ENCODE measurements at places on chromosomes 1 and 21.
A peak's percentile ranks its signal among the peaks of the same experiment; 100 is the strongest.

DNA sequence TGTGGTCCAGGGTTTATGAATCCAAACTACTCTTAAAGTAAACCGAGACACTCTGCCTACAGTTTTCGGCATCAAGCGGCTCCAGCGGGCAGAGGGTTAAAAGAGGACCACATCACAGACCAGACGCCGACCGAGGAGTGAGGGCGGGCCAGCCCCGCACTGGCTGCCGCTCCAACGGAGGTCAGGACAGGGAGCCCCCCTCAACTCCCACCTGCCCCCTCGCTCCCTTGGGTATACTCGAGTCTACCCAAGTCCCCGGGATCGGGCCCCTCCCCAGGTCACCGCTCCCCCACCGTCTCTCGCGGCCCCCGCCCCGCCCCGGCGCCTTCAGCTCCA is 312 bp downstream of the ARNT start:
- no peak for DNase-seq

- no peak for DNase-seq
Observed at GRCh38 chr1:174982971-174983689, 16.6 kb upstream of the CACYBP start.

- no peak for DNase-seq
Observed at GRCh38 chr1:198523182-198523950, 17.1 kb downstream of the ATP6V1G3 start.

DNA sequence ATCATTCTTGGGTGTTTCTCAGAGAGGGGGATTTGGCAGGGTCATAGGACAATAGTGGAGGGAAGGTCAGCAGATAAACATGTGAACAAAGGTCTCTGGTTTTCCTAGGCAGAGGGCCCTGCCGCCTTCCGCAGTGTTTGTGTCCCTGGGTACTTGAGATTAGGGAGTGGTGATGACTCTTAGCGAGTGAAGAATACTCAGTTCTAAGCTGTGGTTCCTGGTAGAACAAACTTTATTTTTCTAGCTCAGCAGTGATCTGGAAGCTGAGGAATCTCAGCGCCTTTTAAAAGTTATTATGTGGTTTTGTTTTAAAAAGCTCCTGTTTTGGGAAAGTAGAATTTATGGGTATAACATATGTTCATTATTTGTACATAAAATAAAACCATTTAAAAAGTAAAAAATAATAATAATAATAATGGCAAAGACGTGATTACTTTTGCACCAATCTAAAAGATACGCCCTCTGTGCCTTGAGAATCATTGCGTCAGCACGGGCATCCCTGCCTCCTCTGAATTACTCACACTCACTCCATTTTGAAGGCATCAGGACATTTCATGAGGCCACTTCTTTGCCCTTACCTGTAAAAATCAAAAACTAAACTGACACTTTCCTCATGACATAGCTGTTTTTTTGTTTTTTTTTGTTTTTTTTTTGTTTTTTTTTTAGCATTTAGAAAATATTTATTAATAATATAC is 29.7 kb upstream of the TNFRSF1B start:
- DNase-seq: no peak

GRCh38 chr1:32650248-32650751 is at the start of gene ZBTB8OS:
Gene ZBTB8OS, minus strand, starts transcription at chr1:32650550. Its CDS starts 21 bp downstream, at chr1:32650529.
- peak; percentile 77 for DNase-seq

DNA sequence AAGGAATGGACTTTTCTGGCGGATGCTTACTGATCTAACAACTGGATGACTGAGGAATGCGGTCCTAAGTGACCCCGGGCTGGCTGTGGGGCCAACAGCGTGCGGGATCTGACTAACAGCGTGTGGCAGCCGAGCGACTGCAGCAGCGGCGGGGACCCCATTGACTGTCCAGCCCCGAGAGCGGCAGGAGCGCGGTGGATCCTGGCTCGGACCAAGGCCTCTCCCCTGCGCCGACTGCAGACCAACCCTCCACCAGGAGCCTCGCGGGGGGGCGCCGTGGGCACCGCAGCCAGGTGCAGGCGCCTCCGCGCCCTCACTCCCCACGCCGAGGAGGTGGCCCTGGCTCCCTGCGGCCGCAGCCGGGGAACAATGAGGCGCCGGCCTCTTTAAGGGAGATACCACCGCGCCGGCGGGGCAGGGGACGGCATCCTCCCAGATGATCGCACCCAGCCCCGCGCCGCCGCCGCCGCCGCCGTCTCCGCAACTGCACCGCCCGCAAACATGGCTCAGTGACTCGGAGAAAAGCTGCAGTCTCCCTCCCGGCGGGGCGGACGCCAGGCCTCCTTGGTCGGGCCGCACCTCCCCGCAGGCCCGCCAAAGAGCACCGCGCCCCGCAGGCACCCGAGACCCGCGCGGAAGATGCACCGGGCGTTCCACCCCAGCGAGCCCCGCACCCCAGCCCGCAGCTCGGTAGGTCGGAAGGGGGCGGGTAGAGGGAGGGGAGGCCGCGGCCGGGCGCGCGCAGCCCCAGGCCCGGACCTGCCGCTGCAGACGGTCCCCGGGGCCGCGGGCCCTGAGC is 694 bp upstream of the PDIK1L start:
- DNase-seq: peak; percentile 63

GRCh38 chr1:186420311-186420710 is 40.6 kb downstream of the PDC start:
- DNase-seq: no peak

GRCh38 chr21:44423941-44424607 is 31.2 kb upstream of the LRRC3 start:
- DNase-seq: no peak

- no peak for DNase-seq
Observed at GRCh38 chr1:225653463-225654276, 747 bp upstream of the ENAH start.

DNA sequence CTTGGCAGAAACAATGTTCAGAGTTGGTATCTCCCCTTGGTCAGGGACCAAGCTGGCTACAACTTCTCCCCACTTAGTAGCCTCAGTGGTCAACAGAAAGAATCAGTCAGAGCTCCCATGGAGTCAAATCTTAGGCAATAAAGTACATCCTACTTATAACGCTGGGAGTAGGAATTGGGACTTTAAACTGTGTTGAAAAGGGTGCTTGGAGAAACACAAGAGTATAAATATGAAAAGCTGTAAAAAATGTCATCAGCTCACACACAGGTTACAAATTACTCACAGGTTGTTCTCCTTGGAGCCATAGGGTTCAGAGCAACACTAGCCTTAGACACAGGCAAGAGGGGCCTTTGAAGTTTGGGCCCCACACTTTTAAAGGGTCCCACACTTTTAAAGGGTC is 67.4 kb downstream of the WLS start:
- DNase-seq: no peak

DNA sequence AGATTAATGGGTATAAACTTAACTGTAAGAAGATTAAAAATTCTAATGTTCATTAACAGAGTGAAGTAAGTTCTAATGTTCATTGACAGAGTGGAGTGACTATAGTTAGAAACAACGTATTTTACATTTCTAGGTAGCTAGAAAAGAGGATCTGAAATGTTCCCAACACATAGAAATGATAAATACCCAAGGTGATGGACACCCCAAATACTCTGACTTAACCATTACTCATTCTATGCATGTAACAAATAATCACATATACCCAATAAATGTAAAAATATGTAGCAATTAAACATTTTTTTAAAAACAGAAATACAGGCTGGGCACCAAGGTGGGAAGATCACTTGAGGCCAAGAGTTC is 62.1 kb downstream of the ABL2 start:
- no peak for DNase-seq

- DNase-seq: no peak
Observed at GRCh38 chr1:172293429-172293828, 127.1 kb upstream of the C1orf105 start.

- peak; percentile 32 for DNase-seq
Observed at GRCh38 chr1:58815069-58815685, 31.3 kb upstream of the JUN start.

GRCh38 chr1:78799926-78800325 is 150.3 kb downstream of the IFI44 start:
- DNase-seq: no peak

DNA sequence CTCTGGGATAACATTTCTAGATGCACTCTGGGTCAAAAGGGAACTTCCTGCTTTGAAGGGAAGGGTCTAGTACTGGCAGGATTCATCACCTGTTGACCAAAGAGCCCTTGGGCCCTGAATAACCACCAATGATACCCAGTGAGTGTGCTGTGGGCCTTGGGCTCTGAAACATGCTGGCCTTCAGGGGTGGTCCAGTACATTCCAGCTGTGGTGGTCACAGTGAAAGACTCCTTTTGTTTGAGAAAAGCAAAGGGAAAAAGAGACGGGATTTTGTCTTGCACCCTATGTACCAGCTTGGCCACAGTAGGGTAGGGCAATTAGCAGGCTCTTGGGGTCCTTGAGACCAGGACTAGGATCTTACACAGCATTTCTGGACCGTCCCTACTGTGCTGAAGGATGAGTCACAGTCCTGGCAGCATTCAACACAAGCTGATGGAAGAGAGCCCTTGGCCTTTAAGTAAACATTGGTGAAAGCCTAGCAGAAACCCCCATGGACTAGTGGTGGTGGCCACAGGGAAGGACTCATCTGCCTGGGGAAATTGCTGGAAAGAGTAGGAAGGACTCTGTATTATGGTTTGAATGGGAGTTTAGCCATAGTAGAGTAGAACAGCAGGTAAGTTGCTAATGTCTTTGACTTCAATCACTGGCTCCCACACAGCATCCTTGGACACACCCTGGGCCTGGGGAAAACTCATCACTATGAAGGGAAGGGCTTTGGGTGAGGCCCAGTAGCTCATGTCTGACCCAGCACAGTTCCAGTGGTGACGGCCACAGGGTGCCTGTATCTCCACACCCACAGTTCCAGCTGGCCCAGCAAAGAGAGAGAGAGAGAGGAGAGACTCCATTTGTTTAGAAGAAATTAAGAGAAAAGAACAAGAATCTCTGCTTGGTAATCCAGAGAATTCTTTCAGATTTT is 87.5 kb downstream of the COL24A1 start:
- no peak for DNase-seq

DNA sequence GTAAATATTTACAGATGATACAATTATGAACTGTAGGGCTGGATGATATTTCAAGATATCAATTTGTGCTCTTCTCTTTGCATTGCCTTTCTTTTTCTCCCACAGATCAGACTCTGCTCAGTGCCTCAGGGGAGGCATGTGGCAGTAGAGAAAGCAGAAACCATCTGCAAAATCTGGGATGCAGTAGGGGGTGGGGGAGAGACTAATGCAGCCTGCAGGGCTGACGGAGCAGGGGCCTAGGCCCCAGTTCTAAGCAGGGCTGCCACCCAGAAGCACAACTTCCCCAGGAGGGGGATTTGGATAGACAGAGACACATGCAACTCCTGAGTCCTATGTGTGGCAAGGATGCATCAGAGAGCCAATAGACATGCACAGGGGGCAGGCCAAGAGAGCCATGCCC is 511.6 kb downstream of the SMYD3 start:
- DNase-seq: no peak

- no peak for DNase-seq
Observed at GRCh38 chr1:154765970-154766369, 104.1 kb downstream of the KCNN3 start.

DNA sequence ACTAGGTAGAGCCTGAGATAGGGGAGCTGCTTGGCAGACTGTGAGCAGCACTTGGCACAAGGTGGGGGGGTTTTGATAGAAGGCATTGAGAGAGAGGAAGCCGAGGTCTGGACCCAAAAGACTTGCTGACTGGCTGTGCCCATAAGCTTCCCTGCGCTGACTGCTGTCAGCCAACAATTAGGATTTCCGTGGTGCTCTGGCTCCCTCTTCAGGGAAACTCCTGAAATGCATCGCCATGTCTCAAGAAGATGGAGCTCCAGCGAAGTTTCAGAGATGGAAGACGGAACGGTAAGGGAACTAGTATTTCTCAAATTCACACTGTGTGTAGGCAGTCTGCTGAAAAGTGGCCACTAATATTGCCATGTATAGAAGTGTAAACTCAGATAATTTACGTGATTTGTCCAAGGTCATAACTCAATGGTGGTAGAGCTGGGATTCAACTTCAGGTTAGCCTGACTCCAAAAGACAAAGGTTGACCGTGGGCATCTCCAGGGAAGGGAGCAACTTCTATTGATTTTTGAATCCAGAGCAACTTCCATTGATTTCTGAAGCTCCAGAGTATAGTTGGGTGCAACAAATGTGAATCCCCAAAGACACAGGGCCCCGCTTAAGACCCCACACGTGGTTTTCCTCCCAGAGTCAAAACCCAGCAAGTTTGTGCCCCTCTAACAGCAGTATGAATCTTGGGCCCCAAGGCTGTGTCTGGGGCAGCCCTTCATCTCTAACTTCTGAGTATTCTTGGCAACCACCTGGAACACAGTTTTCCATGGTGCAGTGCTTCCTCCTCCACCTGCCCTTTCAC is 44.5 kb upstream of the CRNN start:
- peak; percentile 58 for DNase-seq

DNA sequence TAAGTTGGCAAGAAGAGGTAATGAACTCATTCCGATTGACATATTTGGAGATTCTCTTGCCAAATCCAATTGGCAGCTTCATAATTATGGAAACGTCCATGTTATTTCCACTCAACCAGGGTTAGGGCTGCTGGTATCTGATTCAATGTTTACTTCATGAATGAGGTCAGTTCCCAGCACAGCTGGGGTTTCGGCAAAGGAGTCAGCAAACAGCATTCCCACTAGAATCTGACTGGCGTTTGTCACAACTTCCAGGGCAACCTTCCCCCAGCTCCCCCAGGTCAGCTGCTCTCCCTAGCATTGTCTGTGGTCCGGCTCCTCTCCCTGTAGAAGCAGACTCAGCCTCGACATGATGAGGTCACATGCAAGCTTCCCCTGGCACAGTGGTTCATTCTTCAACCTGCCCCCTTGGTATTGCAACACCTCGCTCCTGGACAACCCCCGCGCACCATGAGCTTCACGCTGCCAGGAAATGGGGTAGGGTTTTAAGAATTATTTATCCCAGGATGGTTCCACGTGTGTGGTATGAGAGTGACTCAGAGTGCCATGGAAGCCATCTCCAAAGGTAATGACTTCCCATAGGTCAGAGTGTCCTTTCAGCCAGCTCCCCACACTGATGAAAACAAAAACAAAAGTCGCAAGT is 100.7 kb upstream of the SLC25A33 start:
- DNase-seq: no peak

GRCh38 chr1:175539986-175540385 is 203.4 kb downstream of the TNR start:
- no peak for DNase-seq

DNA sequence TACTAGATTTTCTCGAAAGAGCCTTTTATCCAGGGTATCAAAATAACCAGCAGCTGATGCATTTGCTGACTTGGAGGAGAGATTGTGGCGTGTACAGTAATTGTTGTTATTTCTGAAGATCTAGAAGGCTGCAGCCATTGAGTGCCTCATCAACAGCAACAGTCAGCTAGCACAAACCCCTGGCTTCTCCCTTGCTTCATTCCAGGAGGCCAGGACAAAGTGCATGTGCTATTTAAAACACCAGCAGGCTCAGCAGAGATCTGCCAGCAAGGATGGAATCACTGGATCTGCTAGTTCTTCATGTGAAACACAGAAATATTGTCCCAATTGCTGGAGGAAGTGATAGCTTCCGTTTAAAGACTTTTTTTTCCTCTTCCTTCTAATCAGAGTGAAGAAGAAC is 2.8 kb upstream of the NGF start:
- DNase-seq: no peak

GRCh38 chr21:38577887-38578286 is 79.6 kb upstream of the ERG start:
- DNase-seq: no peak
